Gastrocnemius medialis (tissue), 4 donors: ENCODE measurements at places on chromosomes 7 and 10. TPM values are rescaled to one million over a fixed set of nuclear protein-coding genes. Genes with fewer than 3 reads are reported as not detected.

GRCh38 chr7:123994449-123994848 lies 38.4 kb downstream of the TMEM229A start:
- H3K4me1 ChIP-seq, result no peaks in the 10 kb centered on the region
- H3K27ac ChIP-seq, result no peak overlapping the region
- no peak overlapping the region for H3K4me3 ChIP-seq

DNA sequence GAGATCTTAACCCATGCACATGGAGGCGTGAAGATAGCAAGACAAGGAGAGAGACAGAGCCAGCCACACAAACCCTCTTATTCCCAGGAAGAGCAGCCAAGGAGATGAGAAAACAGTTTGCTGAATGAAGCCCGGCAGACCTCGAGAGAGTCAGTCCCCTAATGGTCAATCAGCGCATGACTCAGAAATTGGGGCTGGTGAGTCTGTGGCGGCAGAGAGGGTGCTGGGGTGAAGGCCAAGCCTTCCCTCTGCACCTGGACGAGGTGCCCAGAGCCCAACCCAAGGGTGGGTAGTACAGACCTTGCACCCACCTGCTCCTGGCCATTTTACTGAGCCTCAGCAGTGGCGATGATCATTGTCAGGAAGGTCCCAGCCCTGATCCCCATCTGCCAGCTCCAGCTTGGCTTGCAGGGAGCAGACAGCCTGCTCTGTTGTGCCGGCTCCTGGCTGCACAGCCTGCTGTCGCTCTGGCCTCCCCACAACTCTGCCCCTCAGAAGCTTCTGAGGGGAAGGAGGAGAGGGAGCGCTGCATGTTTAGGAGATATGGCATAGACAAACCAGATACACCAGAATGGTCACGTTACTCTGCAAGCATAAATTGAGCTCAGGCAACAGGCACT lies 256.6 kb downstream of the RPS24 start:
- no peak for DNase-seq
- no peaks in the 10 kb centered on the region for H3K36me3 ChIP-seq
- H3K4me1 ChIP-seq, result peaks cover 14% of the 10 kb centered on the region

Gene C7orf33
- total RNA-seq, result not detected

- H3K4me3 ChIP-seq, result no peak overlapping the region
- DNase-seq, result no peak
- no peaks in the 10 kb centered on the region for H3K27me3 ChIP-seq
- H3K27ac ChIP-seq, result no peak overlapping the region
- H3K4me1 ChIP-seq, result no peaks in the 10 kb centered on the region
- no peaks in the 10 kb centered on the region for H3K36me3 ChIP-seq
These were observed 5.9 kb upstream of the PRSS58 start for GRCh38 chr7:142263598-142264380.

DNA sequence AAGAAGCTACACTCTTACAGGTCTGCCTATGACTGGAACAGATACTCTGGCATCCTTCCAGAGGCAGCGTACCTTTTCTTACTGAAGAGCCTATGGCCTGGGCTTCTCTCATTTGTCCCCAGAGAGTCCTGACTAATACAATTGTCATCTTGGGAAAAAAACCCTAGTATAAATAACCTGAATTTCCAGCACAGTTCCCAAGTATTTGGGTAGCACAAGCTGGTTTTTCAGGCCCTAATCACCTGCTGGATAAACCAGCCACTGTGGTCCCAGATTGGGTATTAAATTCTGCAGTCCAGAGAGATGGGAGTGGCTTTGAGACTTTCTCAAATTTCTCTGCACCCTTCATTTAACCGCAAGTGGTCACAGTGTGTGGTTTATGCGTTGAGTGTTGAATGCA lies 186.8 kb upstream of the NEBL start:
- DNase-seq, result no peak
- H3K27me3 ChIP-seq, result no peaks in the 10 kb centered on the region
- H3K4me3 ChIP-seq, result no peak overlapping the region

DNA sequence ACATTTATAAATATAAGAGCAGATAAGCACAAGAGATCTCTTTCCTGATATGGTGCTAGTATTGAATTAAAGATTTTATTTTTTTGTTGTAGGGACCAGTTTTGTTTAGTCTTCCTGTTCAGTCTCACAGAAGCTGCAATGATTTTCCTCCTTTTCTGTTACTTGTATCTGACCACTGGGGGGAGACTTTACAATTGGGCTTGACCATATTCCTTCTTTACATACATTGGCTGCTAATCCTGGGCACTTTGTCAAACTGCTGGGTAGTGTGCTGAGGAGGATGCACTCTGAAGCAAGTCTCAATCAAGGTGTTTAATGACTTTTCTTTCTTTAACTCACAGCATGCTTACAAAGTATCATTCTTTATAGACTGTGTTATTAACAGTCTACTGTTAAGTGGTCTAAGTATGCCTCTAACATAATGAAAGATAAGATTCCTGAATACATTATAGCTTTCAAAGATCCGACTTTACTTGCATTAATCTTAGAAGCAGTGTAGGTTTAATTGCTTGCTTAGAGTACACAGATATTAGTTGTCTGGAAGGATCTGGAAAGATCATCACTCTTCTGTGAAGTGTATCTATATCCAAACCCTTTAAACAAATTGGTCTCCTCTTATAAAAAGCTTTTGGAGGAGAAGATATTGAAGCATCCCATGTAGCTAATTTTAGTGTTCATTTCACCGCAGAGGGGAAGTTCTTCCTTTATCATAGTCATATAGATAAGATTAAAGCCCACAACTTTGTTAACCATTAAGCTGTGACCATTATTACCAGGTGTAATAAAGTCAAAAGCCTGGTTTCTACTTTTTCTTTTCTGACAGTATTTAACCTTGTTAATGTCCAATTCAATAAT lies 3.1 kb downstream of the PALS2 start:
- H3K27me3 ChIP-seq, result no peaks in the 10 kb centered on the region
- peaks cover 42% of the 10 kb centered on the region for H3K4me1 ChIP-seq
- no peaks in the 10 kb centered on the region for H3K36me3 ChIP-seq
- no peak overlapping the region for H3K4me3 ChIP-seq

DNA sequence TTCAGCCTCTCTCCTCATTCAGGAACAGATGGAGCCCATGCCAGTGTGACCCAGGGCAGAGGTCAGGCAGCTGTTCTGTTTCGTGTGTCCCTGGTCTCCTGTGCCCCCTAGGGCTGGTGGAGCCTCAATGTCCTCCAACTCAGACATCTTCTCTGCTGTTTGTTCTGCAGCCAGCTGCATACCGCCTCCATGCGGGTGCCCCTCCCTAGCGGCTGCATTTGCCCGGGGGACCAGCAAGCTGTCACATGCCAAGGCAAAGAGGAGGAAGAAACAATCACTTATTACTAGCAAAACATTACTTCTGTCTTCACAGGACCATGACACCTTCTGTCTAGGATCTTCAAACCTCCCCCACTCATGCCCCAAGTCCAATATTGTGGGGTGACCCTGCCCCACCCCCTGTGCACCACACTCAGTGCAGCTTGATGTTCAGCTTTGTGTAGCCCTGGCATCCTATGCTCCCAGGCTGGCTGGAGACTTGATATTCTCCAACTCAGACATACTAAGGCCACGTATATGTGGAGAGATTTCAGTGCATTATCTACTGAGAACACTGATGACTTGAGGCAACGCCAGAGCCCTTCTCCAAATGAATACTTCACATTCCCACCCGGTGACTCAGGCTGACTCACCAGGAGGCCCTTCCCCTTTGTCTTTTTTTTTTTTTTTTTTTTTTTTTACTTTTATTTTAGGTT lies 188.9 kb downstream of the SKIDA1 start:
- H3K27ac ChIP-seq, result peak overlapping the region; percentile 43
- H3K4me3 ChIP-seq, result no peak overlapping the region
- no peaks in the 10 kb centered on the region for H3K36me3 ChIP-seq
- no peak for DNase-seq
- H3K4me1 ChIP-seq, result no peaks in the 10 kb centered on the region

Gene H2BK1
- not detected for total RNA-seq

DNA sequence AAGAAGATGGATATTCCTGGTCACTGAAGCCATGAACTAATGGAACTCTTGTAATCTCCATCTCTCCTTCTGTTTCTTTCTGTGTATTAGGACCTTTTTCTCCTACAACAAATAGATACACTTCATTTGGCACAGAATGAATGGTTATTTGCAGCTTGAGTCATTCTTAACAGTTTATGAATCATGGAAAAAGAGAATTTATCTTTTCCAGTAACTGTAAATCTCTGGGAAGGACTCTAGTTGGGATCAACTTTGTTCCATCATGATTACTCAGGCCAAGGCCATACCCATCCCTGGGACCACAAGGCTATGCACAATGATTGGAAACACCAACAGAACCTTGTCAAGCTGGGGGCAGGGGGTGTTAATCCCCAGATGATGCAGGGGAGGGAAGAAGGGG lies 36.1 kb upstream of the MDFIC start:
- no peaks in the 10 kb centered on the region for H3K36me3 ChIP-seq
- H3K4me1 ChIP-seq, result no peaks in the 10 kb centered on the region
- H3K27me3 ChIP-seq, result no peaks in the 10 kb centered on the region
- DNase-seq, result no peak
- H3K27ac ChIP-seq, result no peak overlapping the region
- H3K4me3 ChIP-seq, result no peak overlapping the region

- H3K4me3 ChIP-seq, result no peak overlapping the region
- no peak overlapping the region for H3K27ac ChIP-seq
- H3K27me3 ChIP-seq, result no peaks in the 10 kb centered on the region
- no peaks in the 10 kb centered on the region for H3K36me3 ChIP-seq
These were observed 5.5 kb upstream of the PRRT4 start for GRCh38 chr7:128366986-128367385.

- H3K27ac ChIP-seq, result no peak overlapping the region
- peak; percentile 29 for DNase-seq
- H3K27me3 ChIP-seq, result no peaks in the 10 kb centered on the region
- H3K4me3 ChIP-seq, result no peak overlapping the region
- H3K4me1 ChIP-seq, result no peaks in the 10 kb centered on the region
- H3K36me3 ChIP-seq, result no peaks in the 10 kb centered on the region
These were observed 472.0 kb downstream of the KCNMA1 start for GRCh38 chr10:77165445-77166208.

Gene ACTR3C
- total RNA-seq, result 1.1 TPM

GRCh38 chr7:159098811-159099655 lies 45.6 kb downstream of the VIPR2 start:
- peak overlapping the region; percentile 98 for H3K27ac ChIP-seq
- H3K27me3 ChIP-seq, result no peaks in the 10 kb centered on the region
- peak; percentile 36 for DNase-seq
- H3K4me1 ChIP-seq, result peaks cover 46% of the 10 kb centered on the region

DNA sequence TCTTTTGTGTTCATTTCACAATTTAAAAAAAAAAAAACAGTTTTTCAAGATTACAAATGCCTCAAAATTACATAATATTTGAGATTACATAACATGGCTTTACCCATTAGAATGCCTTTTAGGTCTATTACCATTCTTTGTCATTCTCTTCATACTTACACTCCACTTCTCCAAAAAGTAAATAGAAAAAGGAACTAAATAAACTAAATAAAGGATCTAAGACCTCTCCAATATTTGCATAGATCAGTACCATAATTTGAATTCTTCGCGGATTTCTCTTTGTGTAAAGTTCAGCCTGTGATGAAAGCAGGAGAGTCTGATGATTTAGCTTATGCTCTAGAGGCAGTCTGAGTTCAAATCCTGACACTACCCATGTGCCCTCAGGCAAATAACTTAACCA lies 56.4 kb upstream of the C1GALT1 start:
- no peaks in the 10 kb centered on the region for H3K4me1 ChIP-seq
- DNase-seq, result no peak
- H3K27me3 ChIP-seq, result no peaks in the 10 kb centered on the region
- H3K27ac ChIP-seq, result no peak overlapping the region
- no peak overlapping the region for H3K4me3 ChIP-seq

- H3K36me3 ChIP-seq, result no peaks in the 10 kb centered on the region
- no peaks in the 10 kb centered on the region for H3K27me3 ChIP-seq
- DNase-seq, result no peak
- peak overlapping the region; percentile 89 for H3K27ac ChIP-seq
- no peak overlapping the region for H3K4me3 ChIP-seq
These were observed 37.0 kb downstream of the KLF6 start for GRCh38 chr10:3747984-3748383.

Gene RBP3
- total RNA-seq, result not detected

Gene NFKB2
- total RNA-seq, result 8.6 TPM
